ENCODE measurements at places on chromosomes 2 and 18.

- no peak for DNase-seq
Observed at GRCh38 chr18:22282311-22283115, 113.1 kb downstream of the GATA6 start.

GRCh38 chr18:46480226-46480625, 176.8 kb downstream of the LOXHD1 start:
- DNase-seq, result no peak

DNA sequence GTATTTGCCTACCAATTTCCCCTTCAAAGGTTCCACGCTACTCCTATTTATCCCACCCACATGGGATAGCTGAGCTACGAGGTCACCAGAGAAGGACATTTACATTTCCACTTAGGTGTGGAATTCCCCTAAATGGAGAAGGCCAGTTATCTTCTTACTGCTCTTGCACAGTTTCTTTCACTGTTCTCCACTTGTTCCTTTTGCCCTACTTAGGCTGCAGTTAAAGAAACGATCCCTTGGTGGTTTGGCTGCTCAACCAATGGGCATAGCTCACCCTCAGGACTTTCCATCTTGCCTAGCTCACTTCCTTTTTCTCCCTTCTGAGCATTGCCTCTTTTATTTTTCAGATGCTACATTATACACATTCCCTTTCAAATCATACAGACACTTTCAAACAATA, 11.2 kb upstream of the NABP1 start:
- DNase-seq, result no peak

DNA sequence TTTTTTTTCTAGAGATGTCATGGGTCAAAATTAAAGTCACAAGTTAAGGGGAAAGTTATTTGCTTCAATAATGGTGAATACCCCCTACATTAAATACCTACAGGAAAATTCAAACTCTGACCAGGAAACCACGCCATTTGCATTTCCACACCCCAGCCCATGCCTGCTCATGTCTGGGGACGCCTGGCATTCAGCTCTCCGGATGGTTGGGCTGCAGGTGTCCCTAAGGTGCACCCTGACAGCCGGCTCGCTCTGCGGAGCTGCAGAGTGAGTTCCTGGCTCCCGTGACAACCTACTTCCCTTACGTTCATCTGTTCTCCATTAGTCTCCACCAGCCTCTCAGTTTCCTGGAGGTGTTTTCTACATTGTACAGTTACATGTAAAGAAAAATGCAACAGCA, 122.7 kb upstream of the RIOK3 start:
- DNase-seq, result no peak

DNA sequence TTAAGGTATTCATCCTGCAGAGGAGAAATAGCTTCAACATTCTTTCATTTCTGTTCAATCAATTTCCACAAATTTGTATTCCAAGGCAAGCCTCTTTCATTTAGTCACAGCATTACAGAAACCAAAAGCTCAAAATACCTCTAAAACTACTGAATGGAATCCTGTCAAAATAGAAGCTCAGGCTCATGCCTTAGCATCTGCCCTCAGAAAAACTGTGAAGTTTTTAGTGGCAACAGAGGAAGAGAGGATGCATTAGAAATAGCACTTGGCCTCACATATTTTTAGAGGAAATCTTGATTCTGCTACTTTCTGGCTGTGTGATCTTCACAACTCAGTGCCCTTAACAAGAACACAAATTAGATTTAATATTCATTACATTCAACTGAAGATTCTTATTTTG, 69.1 kb upstream of the GALNT13 start:
- DNase-seq, result no peak

- DNase-seq, result no peak
Observed at GRCh38 chr2:198321522-198322088, 517.2 kb downstream of the PLCL1 start.

DNA sequence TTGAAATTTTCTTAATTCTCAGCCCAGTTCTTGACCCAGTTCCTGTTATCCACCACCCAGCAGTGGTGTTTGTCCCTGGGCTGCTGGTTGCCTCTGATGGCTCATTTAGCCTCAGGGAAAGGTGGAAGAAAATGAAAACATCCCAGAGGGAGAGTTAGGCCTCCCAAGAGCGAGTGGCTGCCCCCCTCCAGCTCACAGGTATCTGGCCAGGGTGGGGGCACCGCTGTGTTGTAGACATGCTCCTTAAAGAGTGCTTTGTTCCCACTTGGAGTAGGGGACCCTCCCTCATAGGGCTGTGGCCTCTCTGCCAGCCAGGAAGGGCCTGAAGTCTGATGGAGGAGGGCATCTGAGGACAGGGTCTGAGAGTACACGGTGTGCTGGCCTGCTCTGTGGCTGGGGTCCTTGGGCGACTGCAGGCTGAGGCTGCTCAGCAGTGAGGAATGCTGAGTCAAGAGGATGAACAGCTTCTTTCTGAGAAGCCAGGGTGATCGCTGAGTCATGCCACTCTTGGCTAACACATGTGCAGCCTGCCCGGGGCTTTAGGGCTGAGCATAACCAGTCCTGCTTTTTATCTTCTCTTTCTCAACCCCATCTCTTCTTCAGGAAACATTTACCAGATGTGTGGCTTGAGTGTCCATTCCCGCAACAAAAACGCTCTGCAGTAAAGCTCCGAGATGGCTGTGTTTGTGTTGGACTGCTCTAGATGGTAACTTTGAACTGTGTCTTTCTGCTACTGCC, 72.3 kb downstream of the IL1R2 start:
- peak; percentile 72 for DNase-seq

- peak; percentile 39 for DNase-seq
Observed at GRCh38 chr18:63025251-63026090, 294.1 kb downstream of the BCL2 start.

DNA sequence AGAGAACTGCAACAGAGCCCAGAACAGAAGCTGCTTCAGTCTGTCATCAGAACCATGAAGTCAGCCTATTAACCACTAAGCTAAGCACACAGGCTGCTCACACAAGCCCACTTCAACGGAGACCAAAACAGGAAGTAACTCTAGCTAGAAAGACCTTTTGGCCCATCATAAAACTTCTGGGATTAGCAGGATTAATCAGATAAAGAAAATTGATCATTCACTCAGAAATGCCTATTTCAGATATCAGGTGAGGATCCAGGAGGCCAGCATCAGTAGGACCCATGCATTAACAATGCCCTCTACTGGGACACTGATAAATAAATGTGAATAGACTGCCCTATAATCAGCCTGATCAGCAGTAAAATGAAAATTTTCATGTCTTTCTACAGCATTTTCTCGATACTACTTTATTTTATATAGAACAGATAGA, 101.4 kb downstream of the WDPCP start:
- DNase-seq, result no peak

- DNase-seq, result no peak
Observed at GRCh38 chr18:79321625-79322405, 73.9 kb upstream of the NFATC1 start.

GRCh38 chr2:39313575-39313974, 69.8 kb upstream of the CDKL4 start:
- DNase-seq, result no peak

- DNase-seq, result no peak
Observed at GRCh38 chr18:24837066-24837465, 376.6 kb downstream of the HRH4 start.

DNA sequence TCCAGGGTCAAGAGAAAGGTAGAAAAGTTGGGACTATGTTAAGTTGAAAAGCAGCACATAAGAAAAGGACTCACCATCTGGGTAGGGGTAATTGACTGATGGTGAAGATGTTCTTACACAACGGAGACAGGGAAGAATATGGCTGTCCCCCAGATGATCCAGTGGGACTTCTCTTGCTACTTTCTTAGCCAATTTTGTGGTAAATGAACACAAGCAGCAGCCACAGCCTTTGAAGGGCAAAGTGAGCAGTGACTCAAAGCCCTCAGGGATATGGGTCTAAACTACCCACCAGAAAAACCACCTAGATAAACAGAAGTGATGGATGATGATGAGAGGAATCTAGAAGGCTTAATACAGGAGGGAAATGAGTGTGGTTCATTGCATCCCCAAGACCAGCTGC, 65.8 kb upstream of the SLC9A2 start:
- no peak for DNase-seq

- no peak for DNase-seq
Observed at GRCh38 chr2:68716604-68717304, 17.9 kb upstream of the ARHGAP25 start.

DNA sequence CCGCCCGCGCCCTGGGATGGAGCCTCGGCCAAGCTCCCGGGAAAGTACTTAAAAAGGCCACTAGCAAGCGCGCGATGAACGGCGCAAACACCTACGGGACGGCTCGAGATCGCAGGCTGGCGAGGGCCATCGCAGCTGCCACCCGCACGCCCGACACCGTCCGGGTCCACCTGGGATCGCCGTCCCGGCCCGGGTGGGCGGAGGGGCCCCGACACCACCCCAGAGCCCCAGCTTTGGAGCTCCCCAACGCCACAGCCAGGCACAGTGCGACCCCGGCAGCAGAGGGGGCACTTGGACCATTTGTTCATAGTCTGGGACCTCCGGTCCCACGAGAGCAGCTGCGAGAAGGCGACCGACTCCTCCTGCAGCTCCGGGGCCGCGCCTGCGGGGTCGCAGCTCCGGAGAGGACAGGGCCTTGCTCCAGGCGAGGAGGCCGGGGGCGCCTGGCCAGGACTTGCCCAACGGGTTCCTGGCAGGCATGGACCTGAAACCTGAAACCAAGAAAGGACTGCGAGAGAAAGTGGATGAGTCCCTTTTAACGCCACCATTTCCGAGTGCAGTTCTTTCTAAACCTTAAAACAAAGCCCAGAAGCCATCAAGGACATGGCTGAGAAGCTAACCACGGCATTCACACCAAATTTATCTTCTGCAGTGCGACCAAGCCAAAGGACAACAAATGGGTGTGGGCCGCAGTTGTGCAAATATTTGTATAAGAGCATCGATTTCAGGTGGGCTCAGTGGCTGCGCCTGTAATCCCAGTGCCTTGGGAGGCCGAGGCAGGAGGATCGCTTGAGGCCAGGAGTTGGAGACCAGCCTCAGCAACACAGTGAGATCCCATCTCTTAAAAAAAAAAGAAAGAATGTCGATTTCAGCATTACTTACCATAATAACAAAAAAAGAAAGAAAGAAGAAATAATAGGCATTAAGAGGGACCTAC, 54.0 kb upstream of the IMP4 start:
- no peak for DNase-seq

- DNase-seq, result no peak
Observed at GRCh38 chr2:23460228-23460627, 75.2 kb downstream of the KLHL29 start.

DNA sequence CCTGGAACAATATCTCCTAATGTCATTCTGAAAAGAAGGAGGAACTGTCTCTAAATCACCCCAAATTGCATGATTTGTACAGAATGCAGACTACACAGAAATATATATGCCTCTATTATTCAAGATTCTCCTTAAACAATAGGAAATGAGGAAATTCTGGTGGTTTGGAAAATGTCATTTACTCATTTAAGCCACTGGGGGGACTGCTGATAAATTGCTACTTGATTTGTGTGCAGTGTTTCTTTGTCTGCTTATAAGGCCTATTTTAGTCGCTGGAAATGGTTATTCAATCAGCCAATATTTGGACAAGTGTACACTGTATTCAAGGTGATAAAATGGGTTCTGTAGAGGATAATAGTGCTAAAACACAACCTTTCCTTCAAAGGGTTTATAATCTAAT, 801.9 kb upstream of the CELF4 start:
- no peak for DNase-seq

- no peak for DNase-seq
Observed at GRCh38 chr2:207131594-207131993, 34.2 kb downstream of the KLF7 start.

GRCh38 chr2:24981411-24982136, 9.8 kb upstream of the DNAJC27 start:
- no peak for DNase-seq

GRCh38 chr18:49399003-49399402, 61.4 kb downstream of the DYM start:
- DNase-seq, result no peak

DNA sequence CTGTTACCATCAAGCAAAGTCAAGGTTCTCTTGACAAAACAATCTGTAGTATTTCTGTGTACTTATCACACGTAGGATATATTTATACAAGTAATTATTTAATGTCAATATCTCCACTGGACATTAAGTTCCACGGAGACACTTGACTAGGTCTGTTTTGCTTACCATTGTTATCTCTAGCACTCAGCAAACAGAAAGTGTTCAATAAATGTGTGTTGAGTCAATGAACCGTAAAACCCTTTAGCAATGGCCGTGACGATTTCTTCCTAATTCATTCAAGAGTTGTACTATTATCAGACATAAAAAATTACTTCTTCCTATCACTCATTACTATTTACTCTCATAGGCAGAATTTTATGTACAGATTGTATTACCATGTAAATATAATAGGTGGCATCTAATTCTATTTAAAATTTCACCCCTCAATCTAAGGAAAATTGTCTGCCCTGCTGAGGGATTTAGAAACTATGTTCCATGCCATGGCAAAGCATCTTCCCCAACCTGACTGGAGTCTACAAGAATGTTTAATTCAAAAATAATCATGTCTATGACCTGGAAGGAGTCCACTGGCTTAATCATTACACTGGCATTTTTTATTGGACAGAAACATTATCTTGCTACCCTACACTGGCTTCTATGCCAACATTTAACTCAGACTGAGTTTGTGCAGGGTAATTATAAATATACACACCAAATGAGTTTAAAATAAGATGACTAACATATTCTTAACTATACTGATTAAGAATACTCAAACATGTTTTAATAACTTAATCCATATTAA, 301.9 kb downstream of the ZEB2 start:
- DNase-seq, result no peak

DNA sequence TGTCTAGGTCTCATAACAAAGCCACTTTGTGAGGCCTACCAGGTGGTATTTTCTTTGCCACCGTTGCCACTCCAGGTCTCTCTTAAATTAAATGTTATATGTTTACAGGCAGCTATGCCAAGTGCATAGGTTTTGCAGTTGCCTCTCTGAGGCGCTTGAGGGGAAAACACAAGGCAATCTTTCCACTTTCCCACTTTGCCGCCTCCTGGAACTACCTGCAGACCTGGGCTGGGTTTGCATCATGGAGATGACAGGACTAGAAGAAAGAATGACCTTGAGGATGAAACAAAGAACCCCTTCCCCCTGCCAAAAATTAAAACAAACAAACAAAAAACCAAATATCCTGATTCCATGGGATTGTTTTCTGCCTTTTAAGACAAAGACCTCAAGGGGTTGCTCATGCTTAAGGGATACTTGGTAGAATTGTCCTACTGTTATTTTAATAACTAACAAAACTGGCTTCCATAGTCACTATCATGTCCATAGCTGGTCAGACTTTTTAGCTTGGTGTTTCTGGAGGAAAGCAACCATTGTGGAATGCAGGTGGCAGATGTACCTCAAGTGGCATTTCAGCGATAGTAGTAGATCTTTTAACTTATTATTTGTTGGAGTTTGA, 159.9 kb downstream of the PRPF40A start:
- no peak for DNase-seq
